ENCODE measurements at places on chromosomes 13 and 19. TPM values are rescaled to one million over a fixed set of nuclear protein-coding genes. Genes with fewer than 3 reads are reported as not detected.

LRP3 gene
- 25.9 TPM for total RNA-seq

GAPDHS gene
- not detected for total RNA-seq

KIR2DL3 gene
- not detected for total RNA-seq

LYL1 gene
- total RNA-seq = 12.0 TPM

ZSCAN4 gene
- not detected for total RNA-seq

CYP4F8 gene
- not detected for total RNA-seq

DNA sequence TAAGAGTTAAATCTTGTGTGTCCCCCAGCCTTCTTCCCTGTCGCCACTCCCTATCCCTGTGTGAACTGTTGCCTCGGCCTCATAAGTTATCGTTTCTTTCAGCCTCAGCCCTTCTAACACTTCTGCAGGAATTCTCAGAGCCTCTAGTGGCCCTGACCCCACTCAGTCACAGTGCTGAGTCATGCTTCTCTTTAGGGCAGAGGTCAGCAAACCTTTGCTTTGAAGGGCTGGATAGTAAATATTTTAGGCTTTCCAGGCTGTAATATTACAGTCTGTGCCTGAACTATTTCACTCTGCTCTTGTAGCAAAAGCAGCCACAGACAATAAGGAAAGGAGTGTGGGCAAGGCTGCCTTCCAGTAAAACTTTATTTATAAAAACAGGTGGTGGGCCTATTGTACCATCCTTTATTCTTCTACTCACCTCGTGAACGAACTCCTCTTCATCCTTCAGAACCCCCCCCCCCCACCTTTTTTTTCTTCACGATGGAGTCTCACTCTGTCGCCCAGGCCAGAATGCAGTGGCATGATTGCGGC is 22.1 kb downstream of the MYO9B start:
- DNase-seq = peak; percentile 53

DNA sequence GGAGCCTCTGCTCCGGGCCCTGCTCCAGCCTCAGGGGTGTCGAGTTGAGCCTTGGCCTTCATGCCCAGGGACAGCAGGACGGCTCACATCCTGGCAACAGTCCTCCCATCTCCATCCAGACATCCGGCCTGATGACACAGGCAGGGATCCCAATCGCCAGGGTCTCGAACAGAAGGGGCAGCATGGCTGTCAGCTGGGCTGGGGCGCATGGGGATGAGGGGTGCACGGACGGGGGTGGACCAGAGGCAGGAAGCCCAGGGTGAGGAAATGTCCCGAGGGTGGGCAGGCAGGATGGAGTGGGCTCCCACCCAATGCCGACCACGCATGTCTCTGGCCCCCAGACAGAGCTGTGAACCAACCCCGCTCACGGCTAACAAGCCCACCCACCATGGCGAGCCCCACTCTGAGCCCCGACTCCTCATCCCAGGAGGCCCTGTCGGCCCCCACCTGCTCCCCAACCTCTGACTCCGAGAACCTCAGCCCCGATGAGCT is 16.2 kb downstream of the EVI5L start:
- no peak for DNase-seq

GRCh38 chr13:80408270-80408669 is 67.3 kb upstream of the SPRY2 start:
- peak; percentile 14 for DNase-seq

DNA sequence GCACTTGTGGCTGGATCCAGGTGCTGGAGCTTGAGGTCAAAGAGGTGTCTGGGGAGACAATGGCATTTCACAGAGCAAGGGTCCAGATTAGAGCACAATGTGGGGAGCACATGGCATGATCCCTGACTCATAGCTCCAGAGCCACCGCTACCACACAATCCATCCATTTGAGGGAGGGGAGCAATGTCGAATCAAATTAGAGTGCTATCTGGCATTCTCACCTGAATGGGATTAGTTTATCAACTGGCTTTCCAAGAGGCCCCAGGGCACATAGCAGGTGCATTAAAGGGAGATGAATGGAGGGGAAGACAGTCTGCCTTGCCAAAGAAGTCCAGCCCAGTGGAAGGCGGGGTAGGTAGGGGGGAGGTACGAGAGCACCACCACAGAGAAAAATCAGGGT is 194.4 kb upstream of the GPR12 start:
- no peak for DNase-seq

DNA sequence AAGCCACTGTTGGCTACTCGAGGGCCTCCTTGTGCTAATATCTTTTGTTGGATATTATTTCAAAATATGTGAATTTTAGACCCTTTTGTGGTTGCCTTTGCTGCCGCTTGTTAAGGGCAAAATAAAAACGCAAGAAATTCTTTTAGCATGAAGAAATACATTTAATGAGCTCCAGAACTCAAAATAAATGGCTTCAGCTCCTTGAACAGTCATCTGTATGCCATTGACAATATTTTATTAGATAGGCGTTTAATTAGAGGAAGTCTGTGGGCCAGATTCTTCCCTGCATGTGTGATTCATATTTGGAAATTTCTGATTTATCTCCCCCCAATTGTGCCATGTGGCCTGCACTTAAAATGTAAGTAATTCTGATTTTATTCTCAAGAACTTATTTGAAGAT is 177.2 kb downstream of the STK24 start:
- DNase-seq = no peak

DNA sequence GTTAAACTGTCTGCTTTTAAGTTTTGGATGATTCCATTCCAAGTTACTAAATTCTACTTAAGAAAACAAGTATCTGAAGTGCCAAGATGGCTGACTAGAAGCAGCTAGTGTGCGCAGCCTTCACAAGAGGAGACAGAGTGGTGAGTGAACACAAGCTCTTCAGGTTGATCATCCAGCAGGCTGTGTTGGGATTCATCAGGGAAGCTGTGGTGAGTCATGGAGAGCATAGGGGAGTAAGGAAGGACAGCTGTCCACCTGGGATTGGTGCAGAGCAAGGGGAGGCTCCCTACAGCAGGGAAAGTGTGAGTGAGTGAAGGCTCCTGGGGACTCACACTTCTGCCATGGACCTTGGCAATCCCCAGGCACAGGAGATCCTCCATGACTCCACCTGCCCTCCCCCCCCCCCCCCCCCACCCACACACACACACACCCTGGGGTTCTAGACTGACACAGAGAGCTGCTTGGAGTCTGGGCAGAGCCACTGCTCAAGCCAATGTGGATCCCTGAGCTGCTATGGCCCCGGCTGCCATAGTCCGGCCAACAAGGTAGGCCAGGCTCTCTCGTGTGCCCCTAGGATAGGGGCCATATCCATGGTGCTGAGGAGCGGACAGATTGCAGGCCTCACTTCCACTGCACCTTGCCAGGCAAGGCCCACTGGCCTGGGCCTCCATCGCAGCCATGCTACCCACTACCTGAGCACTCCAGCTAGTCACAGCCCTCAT is 23.5 kb downstream of the SLC25A15 start:
- DNase-seq = peak; percentile 57

GRCh38 chr19:9741476-9742171 is 26.9 kb downstream of the ZNF846 start:
- peak; percentile 90 for DNase-seq

DNA sequence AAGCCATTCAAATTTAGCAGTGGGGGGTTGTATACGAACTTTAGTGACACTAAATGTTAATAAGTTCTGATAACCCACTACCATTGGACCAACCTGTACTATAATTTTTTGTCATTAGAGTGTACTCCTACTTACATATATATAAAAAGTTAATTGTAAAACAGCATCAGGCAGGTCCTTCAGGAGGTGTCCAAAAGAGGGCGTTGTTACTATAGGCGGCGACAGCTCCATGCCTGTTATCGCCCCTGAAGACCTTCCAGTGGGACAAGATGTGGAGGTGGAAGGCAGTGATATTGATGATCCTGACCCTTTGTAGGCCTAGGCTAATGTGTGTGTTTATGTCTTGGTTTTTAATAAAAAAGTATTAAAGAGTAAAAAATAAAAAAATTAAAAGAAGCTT is 27.5 kb downstream of the SPRYD7 start:
- DNase-seq = no peak

GRCh38 chr13:48569104-48569666 is 36.3 kb upstream of the RCBTB2 start:
- DNase-seq = no peak
